ENCODE measurements at places on chromosomes 13 and 19. TPM values are rescaled to one million over a fixed set of nuclear protein-coding genes. Genes with fewer than 3 reads are reported as not detected.

ARHGEF1 gene
- total RNA-seq: 657 TPM

IPO5 gene
- 83.9 TPM for total RNA-seq

ZNF506 gene
- 25.5 TPM for total RNA-seq

- DNase-seq: no peak
Observed at GRCh38 chr13:29569253-29570050, 26.0 kb downstream of the SLC7A1 start.

- no peak for DNase-seq
Observed at GRCh38 chr13:102897371-102898138, 51.7 kb downstream of the ERCC5 start.

- peak; percentile 83 for DNase-seq
Observed at GRCh38 chr19:1063030-1063908, 3.7 kb upstream of the ARHGAP45 start.

- DNase-seq: no peak
Observed at GRCh38 chr13:45690636-45691035, 11.5 kb upstream of the CBY2 start.

DNA sequence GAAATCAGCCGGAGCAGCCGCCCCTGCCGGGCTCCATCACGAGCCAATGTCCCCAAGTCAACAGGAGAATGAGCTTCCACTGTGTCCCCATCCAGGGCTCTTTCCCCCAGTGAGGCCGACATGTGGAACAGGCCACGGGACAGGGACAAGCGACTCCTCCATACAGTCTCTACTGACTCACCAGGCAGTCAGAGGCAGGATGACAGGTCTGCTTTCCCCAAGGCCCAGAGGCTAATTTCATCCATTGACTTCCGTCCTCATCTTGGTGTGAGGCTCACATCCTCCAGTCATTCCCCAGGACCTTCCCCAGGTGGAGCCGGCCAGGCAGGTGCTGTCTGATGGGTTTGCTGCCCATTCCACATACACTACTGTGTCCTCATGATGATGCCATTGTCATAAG, 3.5 kb downstream of the CEACAM6 start:
- DNase-seq: no peak

DNA sequence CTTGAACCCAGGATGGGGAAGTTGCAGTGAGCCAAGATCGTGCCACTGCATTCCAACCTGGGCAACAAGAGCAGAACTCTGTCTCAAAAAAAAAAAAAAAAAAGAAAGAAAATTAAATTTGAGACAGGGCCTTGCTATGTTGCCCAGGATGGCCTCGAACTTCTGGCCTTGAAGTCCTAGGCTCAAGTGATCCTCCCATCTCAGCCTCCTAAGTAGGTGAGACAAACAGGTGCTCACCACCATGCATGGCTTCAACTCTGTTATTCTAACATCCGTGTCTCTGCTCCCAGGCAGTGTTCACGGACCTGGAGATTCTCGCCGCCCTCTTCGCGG, 40.3 kb downstream of the PDE4A start:
- DNase-seq: no peak

Data from activated CD4-positive, alpha-beta memory T cell treated with anti-CD3 and anti-CD28 coated beads, Interleukin-2, amount 10 ng/mL, durations not matched to agents 7 days and 5 days (primary cell).